ENCODE measurements at places on chromosomes 7 and 10.

- no peak for DNase-seq
Measured at GRCh38 chr10:75253281-75254220, 17.8 kb upstream of the COMTD1 start.

DNA sequence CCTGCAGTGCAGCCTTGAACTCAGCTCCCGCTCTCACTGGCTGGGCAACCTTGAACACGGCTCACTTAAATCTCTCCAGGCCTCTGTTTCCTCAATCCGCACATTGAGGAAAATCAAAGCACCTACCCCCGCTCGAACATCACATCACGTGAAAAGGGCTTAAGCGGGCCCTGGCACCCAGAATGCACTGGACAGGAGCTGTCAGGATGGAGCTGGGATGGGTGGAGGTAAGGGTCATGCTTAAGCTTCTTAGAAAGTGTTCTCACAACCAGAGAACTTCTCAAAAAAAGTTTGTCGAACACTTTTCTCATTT, 55.7 kb upstream of the MGMT start:
- DNase-seq = no peak

- no peak for DNase-seq
Measured at GRCh38 chr10:62583876-62584615, 209.9 kb downstream of the ZNF365 start.

- DNase-seq = no peak
Measured at GRCh38 chr7:158111049-158111751, 476.4 kb downstream of the PTPRN2 start.

- no peak for DNase-seq
Measured at GRCh38 chr10:123888751-123889150, 2.9 kb downstream of the CPXM2 start.

- no peak for DNase-seq
Measured at GRCh38 chr10:118965645-118966044, 63.9 kb upstream of the NANOS1 start.

- no peak for DNase-seq
Measured at GRCh38 chr7:36288501-36288900, 101.2 kb upstream of the ANLN start.

GRCh38 chr10:42482411-42482810, 156.0 kb downstream of the ZNF33B start:
- no peak for DNase-seq

GRCh38 chr10:13457958-13458686, 70.7 kb downstream of the BEND7 start:
- no peak for DNase-seq

GRCh38 chr10:75342397-75342796, 59.2 kb downstream of the ZNF503 start:
- DNase-seq = no peak

DNA sequence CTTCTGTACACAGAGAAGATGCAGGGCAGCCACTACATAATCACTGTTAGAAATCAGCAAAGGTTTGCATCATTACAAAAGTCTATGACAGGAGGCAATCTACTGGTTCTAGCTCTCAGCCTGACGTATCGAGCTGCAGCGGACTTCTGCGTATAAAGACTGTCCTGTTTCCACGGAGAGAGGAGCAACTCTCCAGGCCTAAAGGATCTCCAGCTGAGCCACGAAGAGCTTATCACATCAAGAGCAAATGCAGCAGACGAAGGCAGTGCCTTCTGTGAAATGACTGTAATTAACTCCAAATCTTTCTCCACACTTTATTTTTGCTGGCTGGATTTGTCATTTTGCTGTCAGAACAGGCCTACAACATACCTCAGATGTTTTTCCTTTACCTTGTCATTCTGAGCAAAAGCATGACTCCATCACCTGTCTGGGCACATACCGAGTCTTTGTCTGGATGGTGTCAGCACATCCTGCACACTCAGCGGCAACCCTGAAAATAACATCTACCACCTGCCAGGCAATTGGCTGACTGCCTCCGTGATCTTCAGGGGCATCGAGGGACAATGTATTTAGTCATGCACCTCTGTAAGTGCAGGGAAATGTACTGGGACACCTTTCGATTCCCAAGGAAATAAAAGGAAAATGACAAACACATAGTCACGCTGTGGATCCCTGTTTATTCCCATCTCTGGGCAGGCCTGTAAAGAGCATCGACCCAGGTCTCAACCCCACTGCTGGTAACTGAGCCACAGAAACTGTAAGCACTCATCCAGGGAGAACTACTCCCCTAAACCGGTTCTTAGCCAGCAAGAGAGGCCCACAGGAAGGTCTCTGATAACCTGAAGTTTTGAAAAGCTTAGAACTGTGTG, 26.3 kb upstream of the SH3PXD2A start:
- DNase-seq = no peak

GRCh38 chr7:17396692-17397091, 98.2 kb downstream of the AHR start:
- DNase-seq = no peak

GRCh38 chr10:114631090-114631665, 26.9 kb downstream of the ABLIM1 start:
- DNase-seq = no peak

DNA sequence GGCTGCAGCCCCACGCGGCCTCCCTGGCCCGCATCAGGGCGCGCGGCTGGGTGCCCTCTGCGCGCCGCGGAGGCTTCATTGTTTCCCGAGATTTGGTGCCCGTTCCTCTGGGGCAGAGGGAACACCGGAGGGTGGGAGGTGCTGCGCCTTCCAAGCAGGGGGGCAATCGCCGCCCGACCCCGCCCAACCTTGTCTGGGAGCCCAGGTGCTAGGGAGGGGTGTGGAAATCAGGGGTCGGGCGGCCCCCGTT, 1.0 kb upstream of the NRP1 start:
- DNase-seq = no peak

- DNase-seq = no peak
Measured at GRCh38 chr7:17229228-17229627, 69.2 kb upstream of the AHR start.

DNA sequence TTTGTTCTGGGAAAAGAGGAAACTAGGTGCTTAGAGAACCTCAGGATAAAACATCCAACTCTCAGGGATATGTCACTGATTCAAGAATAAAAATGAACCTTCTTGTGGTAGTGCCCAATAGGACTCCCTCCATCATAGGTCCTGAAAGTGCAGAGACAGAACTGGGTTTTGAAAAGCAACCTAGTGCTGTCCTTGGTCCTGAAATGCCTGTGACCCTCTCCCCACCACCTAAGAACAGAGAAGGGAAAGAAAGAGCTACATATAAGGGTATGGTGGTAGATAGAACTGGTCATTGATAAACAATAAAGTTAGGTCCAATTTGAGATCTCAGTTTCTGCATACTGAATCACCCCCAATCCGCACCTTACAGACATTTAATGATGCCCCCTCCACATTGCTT, 953.3 kb downstream of the XPNPEP1 start:
- no peak for DNase-seq

DNA sequence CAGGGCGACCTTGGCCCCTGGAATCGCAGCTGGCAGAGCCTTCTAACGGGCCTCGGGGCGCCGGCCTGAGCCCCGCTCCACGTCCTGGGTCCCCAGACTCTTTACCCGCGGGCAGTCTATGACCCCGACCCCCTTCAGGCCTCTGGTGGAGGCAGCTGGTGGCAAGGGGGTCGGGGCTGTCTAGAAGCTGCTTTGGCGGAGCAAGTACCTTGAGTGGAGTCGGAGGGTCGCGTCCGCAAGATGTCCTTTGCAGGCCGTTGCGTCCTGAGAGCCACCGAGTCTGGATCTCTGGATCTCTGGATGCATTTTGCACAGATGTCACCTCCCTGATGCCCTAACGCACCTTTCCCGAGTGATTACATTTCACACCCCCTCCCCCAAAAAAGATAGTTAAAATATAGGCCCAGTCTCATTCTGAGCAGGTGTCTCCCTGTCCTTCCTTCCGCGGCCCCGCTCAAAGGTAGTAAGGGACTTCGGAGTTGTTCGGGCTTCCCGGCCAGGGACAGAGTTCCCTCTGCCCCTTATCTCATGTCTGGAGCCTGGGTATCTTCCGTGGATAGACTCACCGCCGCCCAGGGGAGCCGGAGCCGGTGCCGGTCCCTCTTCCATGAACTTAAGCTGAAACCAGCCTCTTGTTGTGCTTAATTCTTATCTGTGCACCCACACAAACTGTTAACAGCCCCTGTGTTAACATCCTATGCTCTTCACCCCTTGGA, 457 bp downstream of the ACADSB start:
- DNase-seq = no peak

- no peak for DNase-seq
Measured at GRCh38 chr10:6721964-6722615, 142.0 kb upstream of the PRKCQ start.

DNA sequence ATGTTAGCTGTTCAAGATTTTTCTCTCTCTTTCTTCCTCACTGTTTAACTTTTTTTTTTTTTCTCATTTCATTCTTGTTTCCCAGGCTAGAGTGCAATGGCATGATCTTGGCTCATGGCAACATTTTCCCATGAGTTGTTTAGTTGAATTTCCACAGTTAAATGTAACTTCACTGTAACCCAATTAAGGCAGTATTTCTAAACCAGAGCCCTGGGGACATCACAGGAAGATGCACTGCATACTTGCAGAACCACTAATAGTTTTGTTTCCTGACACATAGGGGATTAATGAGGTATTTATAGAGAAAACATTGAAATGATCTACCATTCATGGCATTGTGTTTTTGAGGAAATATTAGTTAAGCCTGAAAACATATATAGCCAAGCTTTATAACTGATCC, 795.6 kb upstream of the GHITM start:
- DNase-seq = no peak

GRCh38 chr10:76298329-76298728, 866.9 kb downstream of the LRMDA start:
- no peak for DNase-seq

DNA sequence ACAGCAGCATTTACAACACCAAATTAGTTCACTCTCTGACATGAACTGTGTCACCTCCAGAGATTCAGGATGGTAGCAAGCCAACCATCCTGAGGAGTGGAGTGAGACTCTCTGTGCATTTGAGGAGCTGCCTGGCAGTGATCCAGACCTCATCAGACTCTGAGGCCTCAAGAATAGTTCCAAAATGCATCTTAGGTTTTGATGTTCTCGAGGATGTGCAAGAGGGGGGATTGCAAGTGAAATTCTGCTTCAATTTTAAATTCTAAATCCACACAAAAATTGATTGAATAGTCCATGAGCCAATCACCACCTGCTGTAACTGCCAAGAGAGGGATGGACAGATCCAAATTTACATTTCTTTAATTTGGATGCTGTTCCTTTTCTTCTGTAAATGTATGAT, 49.7 kb downstream of the SLK start:
- no peak for DNase-seq

DNA sequence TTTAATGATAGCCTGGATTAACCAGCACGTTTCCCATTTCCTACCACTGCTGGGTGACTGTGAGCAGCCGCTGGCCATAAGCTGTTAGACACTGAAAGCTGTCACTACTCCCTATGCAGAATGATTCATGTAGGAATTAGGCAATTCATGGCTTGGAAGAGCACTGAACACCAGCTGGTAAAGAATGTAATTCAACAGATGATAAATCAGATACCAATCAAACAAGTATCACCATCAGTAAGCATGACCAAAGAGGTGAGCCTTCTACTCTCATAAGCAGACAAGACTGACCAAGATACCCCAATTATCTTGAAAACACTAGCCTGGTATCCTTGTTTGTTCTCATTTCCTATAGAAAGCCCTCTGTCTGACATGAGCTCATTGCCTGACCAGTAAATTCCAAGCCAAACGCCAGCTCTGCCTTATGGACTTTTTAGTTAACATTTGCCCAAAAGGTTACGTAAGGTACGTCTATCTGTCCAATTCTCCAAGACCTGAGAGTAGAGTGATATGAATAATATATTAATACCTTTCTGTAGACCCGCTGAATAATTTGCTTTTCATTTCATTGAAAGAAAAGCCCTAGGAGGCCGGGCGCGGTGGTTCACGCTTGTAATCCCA, 127.7 kb downstream of the ELMO1 start:
- no peak for DNase-seq

GRCh38 chr10:60967854-60968484, 24.0 kb upstream of the RHOBTB1 start:
- no peak for DNase-seq

GRCh38 chr7:129610709-129611245, 743 bp upstream of the NRF1 start:
- no peak for DNase-seq

GRCh38 chr7:81226234-81226633, 307.4 kb upstream of the SEMA3C start:
- DNase-seq = no peak

- DNase-seq = peak; percentile 33
Measured at GRCh38 chr10:121886997-121887622, 40.7 kb downstream of the ATE1 start.

DNA sequence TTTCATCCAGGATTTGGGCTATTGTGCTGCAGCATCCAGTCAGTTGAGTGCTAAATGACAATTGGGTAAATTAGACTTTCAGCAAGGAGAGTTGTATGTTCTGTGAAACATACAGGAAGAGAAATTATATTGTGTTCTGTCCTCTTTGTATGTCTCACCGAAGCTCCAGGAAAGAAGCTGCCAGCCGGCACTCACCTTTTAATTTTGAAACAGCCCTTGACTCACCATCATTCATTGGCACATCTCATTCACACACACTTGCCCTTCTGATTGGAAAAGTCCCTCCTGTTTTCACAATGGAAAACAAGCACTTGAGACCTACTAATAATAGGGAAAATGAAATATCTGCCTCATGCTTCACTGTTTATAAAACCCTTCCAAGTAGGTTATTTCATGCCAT, 495.6 kb downstream of the RPS24 start:
- DNase-seq = no peak

- no peak for DNase-seq
Measured at GRCh38 chr7:139427788-139428187, 55.7 kb downstream of the KLRG2 start.

- DNase-seq = peak; percentile 60
Measured at GRCh38 chr7:13262929-13263530, 575.6 kb downstream of the ARL4A start.

- no peak for DNase-seq
Measured at GRCh38 chr7:136549756-136550155, 318.7 kb upstream of the CHRM2 start.

DNA sequence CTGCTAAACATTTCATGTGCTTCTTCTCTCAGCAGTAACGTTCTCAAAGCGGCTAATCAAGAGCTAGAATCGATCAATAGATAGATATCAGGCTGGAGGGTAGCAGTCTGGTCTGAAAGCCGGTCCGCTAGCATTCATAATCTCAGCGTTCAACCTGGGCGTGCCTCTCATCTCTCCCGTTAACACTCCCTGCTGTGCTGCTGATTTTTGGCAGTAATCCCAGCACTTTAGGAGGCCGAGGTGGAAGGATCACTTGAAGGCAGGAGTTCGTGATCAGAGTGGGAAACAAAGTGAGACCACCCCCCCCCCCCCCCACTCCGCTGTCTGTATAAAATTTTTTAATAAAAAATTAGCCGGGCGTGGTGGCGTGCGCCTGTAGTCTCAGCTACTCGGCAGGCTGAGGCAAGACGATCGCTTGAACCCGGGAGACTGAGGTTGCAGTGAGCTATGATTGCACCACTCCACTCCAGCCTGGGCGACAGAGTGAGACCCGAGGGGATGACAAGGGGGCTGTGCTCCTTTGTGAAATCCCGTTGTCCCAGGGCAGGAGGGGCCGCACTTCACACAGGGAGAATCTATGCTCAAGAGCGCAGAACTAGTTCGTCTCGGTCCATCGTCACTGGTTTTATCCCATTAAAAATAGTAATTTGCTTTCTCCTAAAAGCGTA, 624 bp upstream of the CEP55 start:
- no peak for DNase-seq
